ENCODE measurements at places on chromosomes 11 and 22.

DNA sequence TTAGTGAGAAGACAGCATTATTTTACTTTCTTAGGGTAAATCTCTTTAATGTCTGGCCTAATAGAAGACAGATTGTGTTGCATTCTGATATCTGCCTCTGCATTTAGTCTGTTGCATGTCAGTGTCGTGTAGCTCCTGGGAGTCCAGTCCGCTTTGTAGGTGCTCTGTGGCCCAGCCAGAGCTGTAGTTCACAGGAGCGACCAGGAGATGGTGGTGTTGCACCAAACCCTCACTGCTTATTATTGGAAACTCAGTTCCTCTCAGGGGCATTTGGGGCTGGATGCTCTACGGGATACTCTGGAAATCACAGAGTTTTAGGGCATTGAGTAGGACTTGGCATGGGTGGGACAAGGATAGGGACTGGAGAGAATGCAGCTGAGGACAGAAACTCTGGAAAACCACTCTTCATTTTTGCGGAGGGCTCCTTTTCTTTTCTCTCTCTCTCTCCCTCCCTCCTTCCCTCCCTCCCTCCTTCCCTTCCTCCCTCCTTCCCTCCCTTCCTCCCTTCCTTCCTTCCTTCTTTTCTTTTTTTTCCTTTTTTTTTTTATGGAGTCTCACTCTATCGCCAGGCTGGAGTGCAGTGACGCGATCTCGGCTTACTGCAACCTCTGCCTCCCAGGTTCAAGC lies 21.7 kb downstream of the MIAT start:
- peak; percentile 64 for DNase-seq

DNA sequence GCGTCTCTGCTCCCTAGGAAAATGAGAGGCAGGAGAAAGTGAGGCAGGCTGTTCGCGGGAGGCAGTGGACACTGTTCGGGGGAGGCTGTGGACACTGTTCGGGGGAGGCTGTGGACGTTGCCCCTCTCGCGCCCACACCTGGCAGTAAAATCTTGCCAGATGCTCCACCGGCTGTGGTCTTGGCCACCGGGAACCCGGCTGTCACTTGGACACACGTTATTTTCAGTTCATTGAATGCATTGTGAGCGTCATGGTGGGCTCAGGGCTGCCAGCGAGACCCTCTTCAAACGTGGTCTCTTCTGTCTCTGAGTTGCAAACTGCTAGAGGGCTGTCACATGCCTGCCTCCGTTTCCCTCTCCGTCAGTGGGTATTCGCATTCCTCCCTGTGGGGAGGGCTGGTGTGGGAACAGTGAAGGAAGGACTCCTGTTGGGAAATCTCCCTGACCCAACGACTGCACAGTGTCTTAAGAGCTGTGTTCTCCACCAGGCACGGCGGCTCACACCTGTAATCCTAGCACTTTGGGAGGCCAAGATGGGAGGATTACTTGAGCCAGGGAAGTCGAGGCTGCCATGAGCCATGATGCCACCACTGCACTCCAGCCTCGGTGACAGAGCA lies 1.4 kb downstream of the PRR5 start:
- no peak for DNase-seq

DNA sequence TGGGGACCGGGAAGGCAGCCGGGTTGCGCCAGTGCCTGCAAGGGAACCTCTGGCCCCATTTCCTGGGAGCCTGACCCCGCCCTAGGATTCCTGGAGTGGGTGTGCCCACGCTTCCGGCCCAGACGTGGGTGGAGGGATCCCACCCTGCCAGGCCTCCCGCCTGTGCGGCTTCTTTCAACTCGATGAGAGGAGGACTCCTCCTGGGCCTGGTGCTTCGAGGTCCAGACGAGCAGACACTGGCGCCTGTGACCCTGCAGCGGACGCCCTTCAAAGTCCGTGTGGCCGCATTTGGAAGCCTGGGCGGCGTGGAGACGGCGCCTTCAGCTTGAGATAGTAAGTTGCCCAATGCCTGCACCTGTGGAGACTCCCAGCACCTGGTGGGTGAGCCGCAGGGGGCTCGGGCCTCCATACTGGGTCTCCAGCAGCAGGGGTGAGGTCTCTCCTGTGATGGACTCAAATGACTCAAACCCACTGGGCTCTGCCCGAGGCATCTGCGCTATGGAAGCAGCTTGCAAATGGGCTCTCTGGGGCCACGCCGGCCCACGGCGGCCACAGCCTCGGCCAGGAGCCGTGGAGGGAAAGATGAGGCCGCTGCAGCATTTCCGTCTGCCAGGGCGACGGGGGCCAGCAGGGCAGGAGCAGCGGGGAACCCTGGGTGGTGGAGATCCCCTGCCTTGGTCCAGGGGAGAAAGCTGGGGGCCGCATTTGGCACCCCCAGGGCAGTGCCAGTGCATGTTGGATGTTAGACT lies 64.3 kb upstream of the PPARA start:
- DNase-seq, result no peak

DNA sequence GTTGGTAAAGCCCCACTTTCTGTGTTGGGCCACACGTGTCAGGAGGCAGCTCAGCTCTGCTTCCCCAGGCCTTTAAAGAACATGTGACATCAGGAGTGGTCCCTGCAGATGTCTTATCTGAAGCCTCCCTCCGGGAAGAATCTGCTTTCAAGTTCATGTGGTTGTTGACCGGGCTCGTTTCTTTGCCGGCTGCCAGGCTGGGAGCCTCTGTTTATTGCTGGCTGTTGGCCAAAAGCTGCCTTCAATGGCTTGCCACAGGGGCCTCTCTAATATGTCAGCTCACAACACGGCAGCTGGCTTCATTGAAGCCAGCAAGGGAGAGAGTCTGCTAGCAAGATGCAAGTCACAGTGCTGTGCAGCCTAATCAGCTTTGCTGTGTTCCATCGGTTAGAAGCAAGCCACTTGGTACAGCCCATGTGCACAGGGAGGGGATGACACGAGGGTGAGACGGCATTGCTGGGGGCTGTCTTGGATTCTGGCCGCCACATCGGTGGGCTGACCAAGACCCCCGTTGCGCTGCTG lies 14.6 kb downstream of the MRGPRF start:
- DNase-seq, result no peak

GRCh38 chr11:7587712-7588111 lies 73.9 kb downstream of the PPFIBP2 start:
- DNase-seq, result no peak
